ENCODE measurements at places on chromosomes 2 and 18.

DNA sequence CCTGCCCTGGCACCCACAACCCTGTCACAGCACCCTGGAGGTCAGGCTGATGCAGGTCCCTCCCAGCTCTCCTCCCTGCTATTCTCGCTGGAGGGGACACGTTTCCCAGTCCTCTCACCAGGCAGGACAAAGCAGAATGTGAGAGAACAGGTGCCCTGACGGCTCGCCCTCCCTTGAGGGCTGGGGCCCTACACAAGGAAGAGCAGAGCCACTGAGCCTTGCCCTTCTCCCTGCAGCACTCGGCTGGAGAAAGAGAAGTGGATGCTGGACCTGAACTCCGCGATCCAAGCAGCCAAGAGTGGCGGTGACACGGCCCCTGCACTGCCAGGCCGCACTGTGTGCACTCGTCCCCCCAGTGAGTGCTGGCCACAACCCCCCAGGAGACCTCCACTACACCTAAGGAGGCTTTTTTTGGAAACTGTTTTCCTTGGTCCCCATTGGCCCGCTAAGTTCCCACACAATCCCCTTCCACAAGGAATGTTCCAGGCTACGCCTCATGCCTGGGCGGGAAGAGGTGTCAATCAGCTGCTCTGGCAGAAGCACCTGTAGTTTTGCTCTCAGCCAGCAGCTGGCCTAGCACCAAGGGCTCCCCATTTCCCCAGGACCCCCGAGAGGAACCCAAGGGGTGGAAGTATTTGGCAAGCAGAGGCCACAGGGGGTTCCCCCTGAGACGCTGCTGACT is 17.4 kb downstream of the STK25 start:
- no peak for DNase-seq

DNA sequence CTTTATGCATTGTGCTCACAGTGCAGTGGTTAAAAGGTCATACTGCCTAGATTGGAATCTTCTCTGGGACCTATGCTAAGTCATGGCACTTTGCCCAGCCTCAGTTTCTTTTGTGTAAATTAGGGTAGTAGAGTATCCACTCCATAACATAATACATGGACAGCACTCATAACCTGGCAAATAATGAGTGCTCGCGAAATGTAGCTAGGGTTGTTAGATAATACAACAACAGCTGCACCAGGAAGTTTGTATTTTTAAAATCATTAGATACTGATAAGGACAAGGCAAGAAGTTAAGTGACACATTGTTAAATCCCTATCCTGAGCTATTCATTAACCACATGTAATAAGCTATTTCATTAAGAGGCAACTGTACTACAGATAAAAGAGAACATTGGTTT is 13.8 kb upstream of the PLA2R1 start:
- DNase-seq = no peak

- no peak for DNase-seq
These were observed 41.9 kb downstream of the TMEM247 start for GRCh38 chr2:46521215-46521683.

- no peak for DNase-seq
These were observed 69.8 kb upstream of the EPB41L5 start for GRCh38 chr2:119943058-119943457.

- DNase-seq = no peak
These were observed 25.1 kb downstream of the GPR35 start for GRCh38 chr2:240650254-240650965.

GRCh38 chr2:673615-674320 is 3.4 kb downstream of the TMEM18 start:
- DNase-seq = no peak

GRCh38 chr18:59144483-59144882 is 4.8 kb downstream of the SEC11C start:
- DNase-seq = no peak

GRCh38 chr2:218015586-218016521 is 13.1 kb upstream of the TNS1 start:
- DNase-seq = no peak

DNA sequence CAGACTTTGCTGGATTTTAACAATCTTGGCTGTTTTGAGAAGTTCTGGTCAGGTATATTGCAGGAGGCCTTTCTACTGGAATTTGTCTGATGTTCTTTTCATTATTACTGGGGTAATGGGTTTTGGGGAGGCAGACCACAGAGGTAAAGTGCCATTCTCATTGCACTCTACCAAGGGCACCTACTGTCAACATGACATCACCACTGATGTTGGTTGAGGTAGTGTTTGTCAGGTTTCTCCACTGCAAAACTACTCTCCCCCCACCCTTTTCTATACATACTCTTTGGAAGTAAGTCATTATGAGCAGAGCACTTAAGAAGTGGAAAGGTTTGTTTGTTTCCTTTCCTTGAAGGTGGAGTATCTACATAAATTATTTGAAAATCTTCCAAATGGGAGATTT is 27.0 kb downstream of the PRKD3 start:
- no peak for DNase-seq

All from CD4-positive, alpha-beta T cell treated with Interleukin-2 at 100 ng/mL for 4 hours (primary cell).